PC-3 (cell line): ENCODE measurements at places on chromosomes 4 and X. TPM values are rescaled to one million over a fixed set of nuclear protein-coding genes. Genes with fewer than 3 reads are reported as not detected.

- no peak for DNase-seq
Measured at GRCh38 chr4:149280806-149281205, 534.8 kb downstream of the IQCM start.

TRPC5OS gene
- total RNA-seq, result not detected in 2 replicates

IL1RAPL2 gene
- total RNA-seq, result 0.52 and 0.62 TPM in 2 replicates

SLC30A9 gene
- 32.4 and 32.7 TPM in 2 replicates for total RNA-seq
